Esophagus squamous epithelium (tissue), 5 donors: ENCODE measurements at places on chromosomes 12 and 14.

DNA sequence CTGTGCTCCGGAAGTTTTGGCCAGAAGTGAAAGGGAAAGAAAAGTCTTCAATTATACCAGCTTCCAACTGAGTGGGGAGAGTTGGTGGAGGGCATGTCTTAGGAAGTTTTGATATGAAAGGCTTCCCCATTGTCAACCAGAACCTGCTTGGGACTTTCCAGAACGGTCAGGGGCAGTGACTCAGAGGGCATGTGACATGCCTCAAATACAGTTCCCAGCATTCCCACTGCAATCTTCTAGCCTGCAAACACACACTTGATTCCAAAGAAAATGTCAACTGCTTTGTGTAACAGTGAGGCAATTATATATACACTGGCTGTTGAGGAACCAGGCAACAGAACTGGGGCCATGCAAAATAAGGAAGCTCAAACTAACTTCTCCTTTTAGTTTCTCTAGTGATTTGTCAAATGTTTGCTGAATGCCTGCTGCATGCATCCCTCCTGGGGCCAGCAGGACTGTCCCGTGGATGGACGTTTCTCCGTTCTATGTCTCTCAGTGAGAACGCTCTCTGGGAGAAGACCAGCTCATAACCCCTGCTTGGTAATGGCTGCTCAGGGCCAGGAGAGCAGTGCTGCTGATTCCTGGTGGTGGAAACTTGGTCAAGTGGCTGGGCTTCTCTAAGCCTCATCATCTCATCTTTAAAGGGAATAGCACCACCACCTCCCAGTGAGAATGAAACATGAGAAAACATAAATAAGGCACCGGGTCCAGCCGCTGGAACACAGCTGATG lies 18.3 kb downstream of the SLC25A47 start:
- no peak for DNase-seq

- DNase-seq = no peak
These were observed 43.7 kb downstream of the TMEM63C start for GRCh38 chr14:77225254-77225653.

DNA sequence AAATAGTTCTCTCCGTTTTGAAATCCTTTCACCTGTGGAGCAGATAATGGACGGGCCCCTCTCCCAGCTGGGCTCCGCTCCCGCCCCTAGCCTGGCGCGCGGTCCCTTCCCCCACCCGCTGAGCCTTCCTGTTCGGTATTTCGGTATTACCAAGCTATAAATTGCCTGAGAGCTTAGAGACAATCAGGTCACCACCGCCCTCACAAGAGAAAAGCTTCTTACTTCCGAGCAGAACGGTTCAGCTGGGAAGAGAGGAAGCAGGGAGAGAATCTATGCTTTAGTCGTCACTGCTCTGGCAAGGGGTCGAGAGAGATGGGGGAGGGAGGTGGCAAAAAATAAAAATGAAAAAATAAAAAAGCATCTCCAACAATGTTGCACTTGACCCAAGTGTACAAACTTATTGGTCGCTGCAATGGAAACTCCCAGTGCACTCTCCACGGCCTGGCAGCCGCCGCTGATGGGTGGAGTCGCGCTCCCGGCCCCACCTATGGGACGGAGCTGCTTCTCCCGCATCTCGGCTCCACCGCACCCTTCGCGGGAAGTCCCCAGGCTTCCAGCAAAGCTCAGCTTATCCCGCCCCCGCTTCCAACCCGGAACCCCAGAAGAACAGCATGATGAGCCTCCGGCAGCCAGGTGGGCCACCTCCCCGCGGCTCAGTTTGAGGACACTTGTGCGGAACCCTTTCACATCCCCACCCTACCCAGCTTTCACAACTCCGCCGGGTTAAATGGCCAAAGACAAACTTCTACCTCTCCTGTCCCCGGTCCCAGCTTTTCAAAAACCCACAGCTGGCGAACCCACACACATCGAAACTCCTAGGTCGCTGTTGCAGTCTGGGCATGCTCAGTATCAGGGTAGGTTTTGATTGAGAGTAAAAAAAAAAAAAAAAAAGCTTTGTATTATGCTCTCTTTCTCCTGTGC lies 832 bp upstream of the SYT1 start:
- no peak for DNase-seq

DNA sequence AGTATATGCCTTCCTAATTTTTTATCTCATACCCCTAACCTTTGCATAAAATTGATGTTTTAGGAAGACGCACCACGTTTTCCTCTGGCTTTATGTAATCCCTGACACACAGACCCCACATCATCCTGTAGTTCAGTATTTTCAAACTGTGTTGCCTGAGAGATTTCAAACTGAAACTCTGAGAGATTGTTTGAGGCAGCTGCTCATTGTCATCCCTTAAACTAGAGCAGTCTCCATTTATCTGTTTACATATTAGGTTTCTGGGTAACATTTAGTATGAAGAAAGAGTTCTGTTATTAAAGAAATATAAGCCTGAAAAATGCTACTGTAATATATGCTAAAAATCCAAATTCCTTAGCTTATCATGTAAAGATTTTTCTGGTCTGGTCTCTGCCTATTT lies 24.3 kb downstream of the MNAT1 start:
- no peak for DNase-seq

GRCh38 chr12:7144414-7145120 lies 14.4 kb downstream of the CLSTN3 start:
- DNase-seq = no peak

- no peak for DNase-seq
These were observed 10.9 kb upstream of the P2RX7 start for GRCh38 chr12:121121805-121122204.

- DNase-seq = no peak
These were observed 573.8 kb upstream of the TBX3 start for GRCh38 chr12:115257791-115258190.

DNA sequence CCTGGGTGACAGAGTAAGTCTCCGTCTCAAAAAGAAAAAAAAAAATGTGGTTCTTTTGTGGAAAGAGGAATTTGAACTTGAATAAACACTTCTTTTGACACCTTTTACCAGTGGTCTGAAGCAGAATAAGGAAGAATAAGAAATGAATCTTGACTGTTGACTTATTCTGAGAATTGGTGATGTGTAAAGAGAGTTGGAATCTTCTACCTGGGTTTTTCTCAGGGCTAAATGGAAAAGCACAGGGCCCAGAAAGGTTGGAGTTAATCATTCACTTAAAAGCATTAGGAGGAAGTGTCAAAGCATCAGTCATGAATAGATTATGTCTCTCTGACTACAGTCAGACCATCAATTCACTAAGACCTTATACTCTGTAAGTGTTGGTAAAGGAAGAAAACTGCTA lies 13.9 kb downstream of the PNMA1 start:
- DNase-seq = no peak

- DNase-seq = no peak
These were observed 128.0 kb upstream of the RASSF8 start for GRCh38 chr12:25830456-25830855.
